ENCODE measurements at places on chromosomes 13 and 19.
A peak's percentile ranks its signal among the peaks of the same experiment; 100 is the strongest.

DNA sequence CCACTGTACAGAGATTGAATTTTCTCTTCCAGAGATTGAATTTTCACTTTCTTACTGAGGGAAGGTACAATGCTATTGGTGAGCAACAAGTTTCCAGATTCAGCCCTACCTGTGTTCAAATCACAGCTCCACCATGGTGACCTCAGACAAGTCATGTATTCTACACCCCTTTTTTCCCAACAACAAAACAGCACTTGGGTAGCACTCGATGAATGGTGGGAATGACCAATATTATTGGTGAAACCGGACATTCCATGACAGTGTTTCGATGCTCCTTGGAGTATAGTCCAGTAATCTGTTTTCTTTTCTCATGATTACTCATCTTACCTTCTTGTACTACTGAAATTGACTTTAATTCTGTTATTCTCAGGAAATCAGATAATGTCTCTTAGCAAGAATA lies 266.2 kb upstream of the SOX21 start:
- no peak for DNase-seq

DNA sequence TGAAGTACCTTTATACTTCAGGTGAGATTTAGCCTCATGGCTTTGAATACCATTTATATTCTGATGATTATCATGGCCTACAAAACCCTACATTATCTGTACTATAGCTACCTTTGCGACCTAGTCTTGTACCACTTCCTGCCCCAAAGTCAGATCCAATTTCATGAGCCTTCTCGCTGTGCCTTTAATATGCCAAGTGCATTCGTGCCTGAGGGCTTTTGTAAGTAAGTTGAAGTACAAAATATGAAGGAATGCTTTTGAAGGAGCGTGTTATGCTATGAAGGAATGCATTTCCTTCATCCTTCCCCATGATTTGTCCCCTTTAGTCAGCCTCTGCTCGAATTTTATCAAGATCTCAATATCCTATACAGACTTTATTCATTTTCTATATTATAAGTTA lies 9.2 kb upstream of the RASL11A start:
- no peak for DNase-seq

DNA sequence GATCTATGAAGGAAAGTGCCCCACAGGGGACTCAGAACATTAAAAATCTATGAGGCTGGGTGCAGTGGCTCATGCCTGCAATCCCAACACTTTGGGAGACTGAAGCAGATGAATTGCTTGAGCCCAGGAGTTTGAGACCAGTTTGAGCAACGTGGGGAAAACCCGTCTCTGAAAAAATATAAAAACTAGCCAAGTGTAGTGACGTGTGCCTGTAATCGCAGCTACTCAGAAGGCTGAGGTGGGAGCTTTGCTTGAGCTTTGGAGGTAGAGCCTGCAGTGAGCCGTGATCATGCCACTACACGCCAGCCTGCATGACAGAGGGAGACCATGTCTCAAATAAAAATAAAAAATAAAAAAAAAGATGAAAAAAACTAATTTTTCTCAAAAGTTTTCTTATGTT lies 1070.6 kb downstream of the PCDH9 start:
- DNase-seq, result no peak

DNA sequence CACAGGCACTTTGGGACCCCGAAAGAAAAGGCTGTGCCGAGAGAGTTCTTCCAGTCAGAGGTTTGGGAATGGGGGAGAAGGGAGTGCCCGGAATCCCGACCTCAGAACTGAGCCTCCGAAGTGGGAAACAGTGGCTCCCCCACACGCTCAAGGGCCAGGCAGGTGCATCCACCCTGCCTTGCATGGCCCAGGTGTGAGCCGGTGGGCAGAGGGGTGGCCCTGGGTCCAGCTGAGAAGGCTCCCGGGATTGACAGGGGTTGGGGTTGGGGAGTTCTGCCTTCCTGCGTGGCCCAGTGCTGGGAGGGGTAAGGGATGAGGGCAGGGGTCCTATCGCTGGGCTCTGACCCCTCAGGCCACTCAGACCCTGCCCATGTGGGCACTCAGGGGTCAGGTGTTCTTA lies 163.5 kb upstream of the TUBA3C start:
- no peak for DNase-seq

- DNase-seq, result no peak
Measured at GRCh38 chr13:47039106-47039505, 142.3 kb upstream of the HTR2A start.

GRCh38 chr19:8212212-8212611 lies 3.0 kb downstream of the CERS4 start:
- no peak for DNase-seq

DNA sequence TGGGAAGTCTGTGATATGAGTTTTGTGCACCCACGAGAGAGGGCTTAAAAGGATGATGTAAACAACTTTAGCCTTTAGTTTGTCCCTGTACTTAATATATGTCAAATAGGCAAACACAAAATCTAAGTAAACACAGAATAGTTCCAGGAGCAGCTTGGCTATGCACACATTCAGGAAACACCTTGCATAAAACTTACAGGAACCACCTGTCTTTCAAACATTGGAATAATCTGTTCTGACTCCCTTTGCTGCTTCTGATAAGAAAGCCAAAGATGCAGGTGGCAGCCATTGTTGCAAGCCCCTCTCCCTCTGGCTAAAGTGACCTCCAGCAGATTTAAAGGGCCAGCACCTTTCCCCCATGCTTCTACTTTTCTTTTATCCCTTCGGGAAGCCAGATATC lies 4.7 kb downstream of the EEF1AKMT1 start:
- no peak for DNase-seq

GRCh38 chr19:22619371-22619770 lies 14.8 kb upstream of the ZNF492 start:
- no peak for DNase-seq

DNA sequence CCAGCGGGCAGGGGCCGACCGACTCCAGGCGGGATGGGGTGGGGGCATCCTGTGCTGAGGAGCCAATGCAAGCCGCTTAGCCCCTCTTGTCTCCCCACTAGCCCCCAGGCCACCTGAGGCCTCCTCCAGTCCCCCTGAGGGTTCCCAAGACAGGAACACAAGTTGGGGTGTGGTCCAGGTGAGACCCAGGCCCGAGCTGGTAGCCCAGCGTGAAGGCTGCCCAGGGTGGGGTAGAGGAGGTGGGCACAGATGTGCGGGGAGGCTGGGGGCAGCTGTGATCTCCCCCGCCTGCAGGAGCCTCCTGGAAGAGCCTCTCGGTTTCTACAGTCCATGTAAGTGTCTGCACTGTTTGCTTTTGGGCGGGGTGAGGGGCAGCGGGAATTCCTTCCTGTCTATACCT lies 10.4 kb downstream of the TLE6 start:
- no peak for DNase-seq

- DNase-seq, result no peak
Measured at GRCh38 chr19:49718991-49719390, 28.1 kb downstream of the CPT1C start.

DNA sequence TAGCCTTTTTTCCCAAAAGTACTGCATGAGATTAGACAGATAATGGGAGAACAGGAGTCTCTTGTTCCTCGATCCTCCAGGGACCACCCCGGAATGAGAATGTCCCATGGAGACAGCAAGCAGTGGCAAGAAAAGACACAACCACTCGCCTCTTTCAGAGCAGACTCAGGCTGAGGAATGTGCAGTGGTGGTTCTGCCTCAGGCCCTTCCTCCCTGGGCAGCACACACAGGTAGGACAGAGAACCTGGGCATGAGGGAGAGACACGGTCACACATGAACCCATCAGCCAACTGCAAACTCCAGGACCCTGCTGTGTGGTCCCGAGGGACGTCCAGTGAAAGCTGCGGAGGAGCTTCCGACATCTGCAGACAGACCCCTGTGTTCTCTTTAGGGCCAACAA lies 31.0 kb downstream of the CRYL1 start:
- no peak for DNase-seq

DNA sequence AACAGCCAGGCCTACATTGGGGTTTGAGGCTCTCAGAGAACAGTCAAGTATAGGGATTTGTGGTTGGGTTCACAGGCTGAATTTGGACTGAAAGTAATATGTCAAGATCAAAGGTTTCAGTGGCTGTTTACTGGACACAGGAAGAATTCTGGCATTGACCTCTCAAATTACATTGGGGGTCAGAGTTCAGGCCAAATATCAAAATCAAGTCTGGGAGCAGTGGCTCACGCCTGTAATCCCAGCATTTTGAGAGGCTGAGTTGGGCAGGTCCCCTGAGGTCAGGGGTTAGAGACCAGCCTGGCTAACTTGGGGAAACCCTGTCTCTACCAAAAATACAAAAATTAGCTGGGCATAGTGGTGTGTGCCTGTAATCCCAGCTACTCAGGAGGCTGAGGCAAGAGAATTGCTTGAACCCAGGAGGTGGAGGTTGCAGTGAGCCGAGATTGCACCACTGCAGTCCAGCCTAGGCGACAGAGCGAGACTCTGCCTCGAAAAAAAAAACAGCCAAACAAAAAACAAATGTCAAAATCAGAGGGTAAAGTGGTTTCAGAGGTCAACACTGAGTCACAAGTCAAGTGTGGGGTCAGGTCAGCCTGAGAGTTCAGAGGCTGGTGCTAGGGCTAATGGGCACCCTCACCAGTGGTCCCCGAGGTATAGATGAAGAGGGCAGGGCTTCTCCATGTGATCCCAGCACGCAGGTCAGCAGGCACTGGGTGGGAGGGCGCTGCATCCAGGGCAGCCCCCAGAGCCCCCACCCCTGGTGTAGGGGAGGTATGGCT lies 1.5 kb downstream of the SLC27A5 start:
- no peak for DNase-seq

GRCh38 chr13:42702716-42703115 lies 78.7 kb upstream of the FAM216B start:
- no peak for DNase-seq

- DNase-seq, result peak; percentile 34
Measured at GRCh38 chr19:3440082-3440481, 40.2 kb downstream of the SMIM24 start.

DNA sequence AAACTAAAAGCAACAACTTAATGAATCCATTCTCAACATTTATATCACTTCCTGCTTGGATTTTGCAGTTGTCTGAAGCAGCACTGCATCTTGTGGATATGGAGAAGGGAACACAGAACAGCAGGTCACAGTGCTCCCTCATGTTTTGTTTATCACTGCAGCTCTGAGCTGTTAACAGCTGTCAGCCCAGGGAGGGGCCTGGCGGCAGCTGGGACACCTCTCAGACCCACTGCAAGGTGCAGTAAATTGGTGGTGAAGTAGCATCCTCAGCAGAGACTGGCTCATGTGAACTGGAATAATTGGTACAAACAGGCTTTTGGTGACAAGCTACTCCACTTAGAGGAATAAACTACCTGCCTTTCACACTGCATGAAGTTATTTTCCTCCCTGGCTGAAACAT lies 170.4 kb downstream of the LIG4 start:
- DNase-seq, result no peak

DNA sequence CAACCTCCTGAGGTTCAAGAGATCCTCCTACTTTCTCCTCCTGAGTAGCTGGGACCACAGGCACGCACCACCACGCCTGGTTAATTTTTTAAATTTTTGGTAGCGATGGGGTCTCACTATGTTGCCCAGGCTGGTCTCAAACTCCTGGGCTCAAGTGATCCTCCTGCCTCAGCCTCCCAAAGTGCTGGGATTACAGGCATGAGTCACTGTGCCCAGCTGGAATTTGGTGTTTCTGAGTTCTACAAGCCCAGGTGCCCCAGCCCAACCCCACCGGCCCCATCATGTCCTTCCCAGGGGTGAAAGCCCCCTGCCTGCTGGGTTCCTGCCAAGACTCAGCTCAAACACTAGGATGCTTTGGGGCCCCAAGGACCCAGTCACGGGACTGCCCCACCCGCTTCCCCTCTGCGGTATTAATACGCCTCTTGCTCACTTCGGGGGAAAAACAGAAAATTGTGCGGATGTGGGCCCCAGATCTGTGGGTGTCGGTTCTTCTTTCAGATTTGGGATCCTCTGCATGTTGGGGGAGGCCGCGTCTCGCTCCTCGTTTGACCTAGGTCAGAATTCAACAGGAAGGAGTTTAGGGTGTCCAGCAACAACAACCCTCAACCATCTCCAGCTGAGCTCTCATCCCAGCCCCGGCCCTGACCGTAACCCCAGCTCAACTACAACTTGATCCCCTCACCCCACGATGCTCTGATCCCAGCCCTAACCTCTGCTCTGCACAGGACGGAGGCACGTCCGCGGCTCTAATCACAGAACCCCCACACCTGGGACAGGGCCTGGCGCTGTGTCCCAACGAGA lies 3.7 kb upstream of the FCER2 start:
- peak; percentile 64 for DNase-seq

GRCh38 chr19:33510462-33511194 lies 11.0 kb downstream of the PEPD start:
- DNase-seq, result no peak

GRCh38 chr13:114134111-114134943 lies 1.9 kb upstream of the RASA3 start:
- no peak for DNase-seq

GRCh38 chr13:91097269-91097668 lies 250.2 kb upstream of the MIR17HG start:
- DNase-seq, result no peak

DNA sequence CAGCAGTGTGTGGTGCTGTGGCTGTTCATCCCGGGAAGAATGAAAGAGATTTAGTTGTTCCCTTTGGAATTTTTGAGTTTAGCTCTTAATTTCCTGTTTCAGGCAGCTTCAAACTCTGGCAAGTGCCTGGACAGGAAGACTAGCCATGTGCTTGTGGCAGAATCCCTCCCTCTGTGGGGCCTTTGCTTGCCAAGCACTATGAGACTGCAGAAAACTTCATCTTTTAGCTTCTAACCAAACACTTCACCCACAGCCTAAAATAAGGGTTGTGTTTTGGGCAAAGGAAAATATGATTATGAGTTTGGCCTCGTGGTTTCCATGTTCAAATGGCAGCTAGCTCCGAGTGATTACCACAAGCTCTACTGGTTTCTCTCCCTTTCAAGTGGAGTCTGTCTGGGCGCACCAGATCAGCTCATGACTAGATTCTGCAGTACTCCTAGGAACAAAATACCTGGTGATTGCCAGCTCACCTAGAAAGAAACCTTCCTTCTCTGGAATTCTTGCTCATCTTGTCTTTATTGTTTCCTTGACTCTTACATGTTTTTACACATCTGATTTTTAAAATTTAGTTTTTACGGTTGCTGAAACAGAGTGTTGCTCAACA lies 707.5 kb downstream of the SLITRK6 start:
- no peak for DNase-seq

DNA sequence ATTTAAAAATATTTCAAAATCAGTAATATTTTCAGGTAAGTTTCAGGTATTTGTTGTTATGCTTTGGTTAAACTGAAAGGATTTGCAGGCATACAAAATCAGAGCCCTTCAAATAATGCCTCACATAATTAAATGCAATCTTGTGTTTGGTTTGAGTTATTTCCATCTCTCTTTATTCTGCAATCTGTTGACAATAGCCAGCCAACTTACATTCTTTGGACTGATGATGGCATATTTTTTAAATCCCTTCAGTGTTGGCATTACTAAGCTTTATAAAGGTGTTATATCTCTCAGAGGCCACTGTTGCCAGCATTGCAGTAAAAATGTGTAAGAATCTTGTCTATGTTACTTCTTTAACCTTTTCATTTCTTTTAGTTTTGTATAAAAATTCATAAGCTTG lies 257.2 kb upstream of the RFC3 start:
- no peak for DNase-seq

GRCh38 chr13:108346376-108346775 lies 76.9 kb downstream of the TNFSF13B start:
- DNase-seq, result no peak

GRCh38 chr13:76481738-76482137 lies 404.5 kb downstream of the KCTD12 start:
- DNase-seq, result no peak

Data from stimulated activated CD4-positive, alpha-beta T cell treated with anti-CD3 and anti-CD28 coated beads, TNF-alpha, amount 100 ng/mL, for 4 hours (primary cell).